Uterus (tissue), 4 donors: ENCODE measurements at places on chromosomes 1 and 21.

DNA sequence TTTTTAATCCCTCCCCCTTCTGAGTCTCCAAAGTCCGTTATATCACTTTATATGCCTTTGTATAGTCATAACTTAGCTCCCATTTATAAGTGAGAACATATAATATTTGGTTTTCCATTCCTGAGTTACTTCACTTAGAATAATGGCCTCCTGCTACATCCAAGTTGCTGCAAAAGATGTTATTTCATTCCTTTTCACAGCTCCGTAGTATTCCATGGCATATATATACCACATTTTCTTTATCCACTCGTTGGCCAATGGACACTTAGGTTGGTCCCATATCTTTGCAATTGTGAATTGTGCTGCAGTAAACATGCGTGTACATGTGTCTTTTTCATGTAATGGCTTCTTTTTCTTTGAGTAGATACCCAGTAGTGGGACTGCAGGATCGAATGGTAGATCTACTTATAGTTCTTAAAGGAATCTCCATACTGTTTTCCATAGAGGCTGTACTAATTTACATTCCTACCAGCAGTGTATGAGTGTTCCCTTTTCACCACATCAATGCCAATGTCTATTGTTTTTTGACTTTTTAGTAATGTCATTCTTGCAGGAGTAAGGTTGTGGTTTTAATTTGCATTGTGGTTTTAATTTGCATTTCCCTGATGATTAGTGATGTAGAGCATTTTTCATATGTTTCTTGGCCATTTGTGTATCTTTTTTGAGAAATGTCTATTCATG is 12.3 kb downstream of the MAN1C1 start:
- DNase-seq: no peak

- no peak for DNase-seq
These were observed 44.9 kb downstream of the ACOT7 start for GRCh38 chr1:6348511-6349191.

DNA sequence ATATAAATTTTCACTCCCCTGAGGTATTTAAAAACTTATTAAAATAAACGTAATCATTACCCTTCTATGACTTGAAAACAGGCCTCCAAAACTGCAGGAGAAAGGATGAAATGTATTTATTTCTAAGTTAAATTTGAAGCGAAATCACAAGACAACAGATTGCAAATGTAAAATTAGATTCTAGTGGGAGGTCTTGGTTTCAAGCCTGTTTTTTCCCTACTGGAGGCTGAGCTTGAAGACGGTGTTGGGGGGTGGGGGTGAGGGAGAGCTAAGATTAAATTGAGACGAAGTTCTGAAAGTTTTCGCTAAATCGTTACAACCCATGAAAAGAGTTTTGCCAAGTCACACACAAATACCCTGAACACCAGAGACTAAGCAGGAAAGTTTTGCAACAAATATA is 68.2 kb downstream of the TIAM1 start:
- DNase-seq: no peak

DNA sequence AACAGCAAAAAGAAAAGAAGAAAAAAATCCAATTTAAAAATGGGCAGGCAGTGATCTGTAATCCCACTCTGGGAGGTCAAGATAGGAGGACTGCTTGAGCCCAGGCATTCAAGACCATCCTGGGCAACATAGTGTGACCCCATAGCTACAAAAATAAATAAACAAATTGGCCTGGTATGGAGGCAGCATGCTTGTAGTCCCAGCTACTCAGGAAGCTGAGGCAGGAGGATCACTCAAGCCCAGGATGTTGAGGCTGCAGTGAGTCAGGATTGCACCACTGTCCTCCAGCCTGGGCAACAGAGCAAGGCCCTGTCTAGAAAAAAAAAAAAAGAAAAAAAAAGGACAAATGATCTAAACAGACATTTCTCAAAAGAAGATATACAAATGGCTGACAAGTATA is 99.6 kb downstream of the EIF4G3 start:
- no peak for DNase-seq

- DNase-seq: no peak
These were observed 7.7 kb downstream of the YBX1 start for GRCh38 chr1:42689912-42690311.

DNA sequence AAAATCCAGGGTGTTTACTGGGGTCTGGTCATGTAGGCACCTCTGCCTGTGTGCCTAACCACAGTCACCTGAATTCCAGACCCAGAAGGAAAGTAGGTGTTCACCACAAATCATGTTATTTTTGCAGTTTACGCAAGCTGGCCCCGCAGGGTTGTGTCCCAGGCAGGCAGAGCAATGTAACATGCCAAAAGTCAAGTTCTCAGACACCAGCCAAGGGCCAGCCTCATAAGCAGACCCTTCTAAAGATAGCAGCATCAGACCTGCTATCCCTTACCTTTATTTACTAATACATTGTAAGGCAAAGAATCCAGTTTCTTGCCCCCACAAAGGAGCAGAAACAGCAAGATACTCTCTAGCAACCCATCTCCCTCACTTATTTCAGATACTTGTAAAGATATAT is 83.0 kb downstream of the GPR161 start:
- DNase-seq: no peak

DNA sequence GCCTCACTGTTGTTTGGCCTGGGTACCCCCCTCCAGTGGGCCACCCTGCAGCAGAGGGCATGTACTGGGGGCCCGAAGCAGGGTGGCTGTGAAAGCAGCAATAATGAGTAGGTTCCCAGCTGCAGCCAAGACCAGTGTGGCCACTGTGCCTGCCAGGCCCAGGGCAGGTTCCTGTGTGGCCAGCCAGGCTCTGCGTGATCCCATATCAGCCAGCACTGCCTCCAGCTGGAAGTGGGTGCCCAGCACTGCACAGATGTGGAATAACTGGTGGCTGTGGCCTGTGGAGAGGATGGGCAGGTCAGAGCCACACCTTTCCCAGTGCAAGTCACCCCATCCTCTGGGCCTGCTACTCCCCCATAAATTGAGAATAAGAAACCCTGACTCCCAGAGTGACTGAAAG is 2.1 kb downstream of the BGLAP start:
- DNase-seq: no peak

- DNase-seq: no peak
These were observed 12.0 kb upstream of the HNRNPU start for GRCh38 chr1:244876228-244876910.

DNA sequence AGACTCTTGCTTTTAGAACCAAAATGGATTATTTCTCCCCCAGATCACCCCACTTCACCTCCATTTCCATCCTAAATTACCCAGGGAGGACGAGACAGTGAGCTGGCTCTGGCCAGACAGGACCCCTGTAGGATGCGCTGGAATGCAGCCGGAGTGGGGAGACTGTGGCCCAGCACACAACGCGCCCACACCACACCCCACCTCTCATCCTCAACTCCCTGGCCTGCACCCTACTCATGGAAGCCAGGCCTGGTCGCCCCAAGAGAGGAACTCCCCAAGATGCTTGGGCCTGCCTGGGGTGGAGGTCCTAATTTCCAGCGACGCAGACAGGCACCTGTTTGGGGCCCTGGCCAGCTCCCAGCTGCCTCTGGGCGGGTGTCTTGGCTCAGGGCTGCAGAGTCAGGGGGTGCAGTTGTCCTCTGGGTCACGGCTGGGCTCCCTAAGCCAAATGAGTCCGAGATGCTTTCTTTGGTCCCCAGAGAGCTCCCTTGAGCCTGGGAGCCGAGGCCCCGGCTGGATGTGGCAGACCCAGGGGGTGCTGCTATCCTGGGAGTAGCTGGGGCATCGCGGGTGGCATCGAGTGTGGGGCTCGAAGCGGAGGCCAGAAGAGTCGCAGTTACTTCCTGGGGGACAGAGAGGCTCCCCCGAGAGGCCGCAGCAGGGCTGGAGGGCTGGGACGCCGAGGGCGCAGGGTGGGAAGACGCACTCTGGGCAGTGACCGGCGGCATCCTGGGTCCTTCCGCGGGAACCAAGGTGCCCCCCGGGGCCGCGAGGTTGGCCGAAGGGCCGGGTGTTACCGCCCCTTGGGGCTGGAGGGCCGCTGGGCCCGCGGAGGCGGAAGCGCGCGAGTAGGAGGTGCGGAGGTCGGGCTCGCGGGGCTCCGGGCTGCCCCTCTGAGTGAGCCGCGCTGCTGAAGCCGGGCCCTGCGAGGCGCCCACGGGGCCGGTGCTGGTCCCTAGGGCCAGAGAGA is 10.4 kb downstream of the CLEC20A start:
- no peak for DNase-seq

- DNase-seq: no peak
These were observed 93.1 kb downstream of the MIS18A start for GRCh38 chr21:32185726-32186125.

- DNase-seq: no peak
These were observed 57.3 kb downstream of the SERBP1 start for GRCh38 chr1:67372898-67373297.

DNA sequence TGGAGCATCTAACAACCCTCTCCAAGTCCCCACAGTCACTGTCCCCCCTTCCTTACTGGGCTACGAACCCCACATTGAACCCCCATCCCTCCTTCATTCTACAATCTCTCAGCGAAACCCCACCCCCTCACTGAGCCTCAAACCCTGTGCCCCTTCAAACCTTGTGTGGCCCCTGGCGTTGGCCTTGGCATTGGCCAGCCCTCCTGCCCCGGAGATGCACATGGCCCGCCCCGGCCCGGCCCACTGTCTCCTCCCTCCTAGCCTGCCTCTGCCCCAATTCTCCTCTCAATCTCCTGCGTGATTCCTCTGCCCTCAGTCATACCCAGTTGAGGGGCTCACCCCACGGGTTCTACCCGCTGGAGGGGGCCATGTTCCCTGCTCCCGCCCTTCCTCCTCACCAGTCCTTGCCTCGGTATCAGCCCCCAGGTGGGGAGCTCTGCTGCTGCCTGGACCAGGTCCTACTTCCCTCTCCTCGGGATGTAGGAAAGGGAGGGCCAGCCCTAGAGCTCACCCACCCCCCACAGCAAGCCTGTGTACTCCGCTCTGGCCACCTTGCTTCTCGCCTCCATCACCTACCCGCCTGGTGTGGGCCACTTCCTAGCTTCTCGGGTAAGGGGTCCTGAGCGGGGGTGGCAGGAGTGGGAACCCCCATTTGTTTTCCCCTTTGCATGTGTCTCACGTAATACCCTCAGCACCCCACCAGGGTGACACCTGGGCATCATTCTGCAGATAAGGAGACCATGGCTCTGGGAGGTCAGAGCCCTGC is 6.6 kb downstream of the CLCNKA start:
- no peak for DNase-seq

- no peak for DNase-seq
These were observed 11.5 kb upstream of the ATP1B1 start for GRCh38 chr1:169094897-169095569.

DNA sequence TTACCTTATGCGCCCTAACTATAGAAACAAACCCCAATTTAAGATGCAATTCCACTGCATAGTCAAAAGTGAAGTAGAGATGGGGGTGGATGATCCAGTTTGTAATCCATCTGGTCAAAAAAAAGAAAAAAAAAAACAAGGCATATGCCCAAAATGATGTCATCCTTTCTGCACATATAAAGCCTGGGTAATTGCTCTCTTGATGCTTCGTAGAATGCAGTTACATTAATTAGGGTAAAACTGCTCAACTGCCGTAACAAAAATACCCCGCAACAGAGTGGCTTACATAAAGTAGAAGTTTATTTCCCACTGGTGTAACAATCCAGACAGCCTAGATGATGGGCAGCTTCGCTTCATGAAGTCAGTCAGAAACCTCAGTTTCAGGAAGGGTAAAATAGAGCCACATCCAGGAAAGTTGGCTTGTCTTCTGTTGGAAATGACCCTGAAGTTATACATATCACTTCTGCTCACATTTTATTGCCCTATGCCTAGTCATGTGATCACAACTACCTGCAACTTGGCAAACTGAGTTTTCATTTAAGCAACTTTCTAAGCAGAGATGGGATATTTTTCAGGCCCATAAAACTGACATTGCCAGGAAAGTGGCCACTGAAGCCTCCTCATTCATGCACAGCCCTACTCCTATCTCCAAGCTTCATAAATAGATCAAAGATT is 221.7 kb downstream of the C1orf94 start:
- no peak for DNase-seq

DNA sequence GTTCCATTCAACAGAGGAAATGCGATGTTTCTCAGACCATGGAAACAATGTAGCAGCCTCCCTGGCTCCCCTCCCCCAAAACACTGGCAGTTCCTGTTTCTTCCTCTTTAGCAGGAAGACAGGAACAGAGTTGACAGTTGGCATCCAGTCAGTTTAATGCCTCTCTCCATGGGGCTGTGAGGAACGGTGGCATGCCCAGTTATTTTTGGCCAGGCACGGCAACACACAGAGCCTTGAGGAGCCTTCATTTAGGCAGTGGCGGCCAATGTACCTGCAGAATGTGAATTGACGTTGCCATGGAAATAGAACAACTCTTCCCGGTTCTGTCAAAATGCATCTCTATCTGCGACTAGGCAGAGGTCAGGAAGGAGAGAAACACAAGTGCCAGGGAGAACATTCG is 330.6 kb downstream of the DSCAM start:
- DNase-seq: no peak

GRCh38 chr1:63858153-63858552 is 84.3 kb downstream of the ROR1 start:
- DNase-seq: no peak

- DNase-seq: peak; percentile 54
These were observed 112.5 kb upstream of the RAB4A start for GRCh38 chr1:229158341-229158921.

GRCh38 chr1:33361532-33362235 is 40.8 kb upstream of the A3GALT2 start:
- DNase-seq: no peak

GRCh38 chr1:101237229-101237837 is 514 bp downstream of the S1PR1 start:
- peak; percentile 35 for DNase-seq

GRCh38 chr1:62405247-62405646 is 31.6 kb upstream of the USP1 start:
- no peak for DNase-seq

DNA sequence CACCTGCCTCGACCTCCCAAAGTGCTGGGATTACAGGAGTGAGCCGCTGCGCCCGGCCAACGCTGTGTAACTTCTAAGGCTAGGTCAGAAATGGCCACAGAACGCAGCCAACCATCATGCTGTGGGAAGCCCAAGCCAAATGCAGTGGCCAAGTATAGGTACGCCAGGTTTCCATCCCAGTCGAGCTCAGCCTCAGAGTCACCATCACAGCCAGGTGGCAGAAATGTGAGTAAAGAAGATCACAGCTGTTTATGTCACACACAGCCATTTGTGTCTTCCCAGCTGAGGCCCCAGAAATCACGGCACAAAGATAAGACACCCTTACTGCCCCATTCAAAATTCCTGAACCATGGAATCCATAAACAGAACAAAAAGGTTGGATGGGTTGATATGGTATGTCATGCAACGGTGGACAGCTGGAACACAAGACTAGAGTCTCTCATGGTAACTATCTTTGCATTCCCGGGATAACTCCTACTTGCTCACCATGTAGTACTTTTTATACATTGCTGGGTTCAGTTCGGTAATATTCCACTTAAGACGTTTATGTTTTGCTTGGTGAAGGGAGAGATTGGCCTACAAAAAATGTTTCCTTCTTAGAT is 84.3 kb downstream of the SLC45A1 start:
- DNase-seq: no peak

GRCh38 chr1:83970802-83971201 is 28.1 kb downstream of the TTLL7 start:
- DNase-seq: no peak

GRCh38 chr21:43866260-43866629 is 1.2 kb downstream of the AGPAT3 start:
- peak; percentile 62 for DNase-seq

GRCh38 chr1:167683641-167684502 is 37.9 kb upstream of the MPZL1 start:
- no peak for DNase-seq

GRCh38 chr21:35538386-35538785 is 489.3 kb upstream of the RUNX1 start:
- no peak for DNase-seq

- DNase-seq: no peak
These were observed 11.4 kb upstream of the KCNA2 start for GRCh38 chr1:110617589-110617988.

- DNase-seq: peak; percentile 69
These were observed 23.9 kb downstream of the MEF2D start for GRCh38 chr1:156476501-156477298.
